ENCODE measurements at places on chromosomes 1 and 21.

GRCh38 chr1:37393173-37394120 lies 80.9 kb upstream of the ZC3H12A start:
- no peak for DNase-seq

GRCh38 chr1:13757693-13758092 lies 57.7 kb downstream of the PRDM2 start:
- DNase-seq, result no peak

- peak; percentile 89 for DNase-seq
Measured at GRCh38 chr21:26686278-26686677, 113.2 kb upstream of the CYYR1 start.

- DNase-seq, result no peak
Measured at GRCh38 chr1:59986516-59987310, 60.1 kb upstream of the CYP2J2 start.

DNA sequence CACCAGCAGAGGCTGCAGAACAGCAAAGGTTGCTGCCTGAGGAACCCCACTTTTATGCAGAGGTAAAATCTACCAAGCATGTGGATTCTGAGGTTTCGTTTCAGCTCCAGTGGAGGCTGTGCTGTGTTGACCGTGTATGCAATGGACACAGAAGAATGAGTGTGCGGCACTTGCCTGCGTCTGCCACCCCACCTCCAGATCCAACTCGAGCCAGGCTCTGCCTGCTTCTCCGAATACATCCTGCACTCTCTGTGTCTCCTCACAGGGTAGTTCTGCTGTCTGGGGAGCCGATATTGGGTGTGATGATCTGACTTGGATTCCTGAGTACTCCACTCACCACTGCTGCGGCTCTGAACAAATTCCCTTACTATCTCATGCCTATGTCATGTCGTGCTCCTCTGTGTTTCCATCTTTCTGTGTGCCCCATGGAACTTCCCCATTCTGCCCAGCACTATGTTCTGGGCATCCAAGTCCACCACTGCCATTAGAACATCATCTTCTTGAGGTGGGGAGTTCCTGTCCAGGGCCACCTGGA lies 129.8 kb downstream of the SLC45A1 start:
- DNase-seq, result no peak

GRCh38 chr1:188958461-188959115 lies 1519.1 kb downstream of the BRINP3 start:
- no peak for DNase-seq

GRCh38 chr1:21667348-21668231 lies 1.6 kb downstream of the RAP1GAP start:
- DNase-seq, result no peak

GRCh38 chr1:12078575-12078937 lies 15.5 kb downstream of the TNFRSF8 start:
- no peak for DNase-seq

- peak; percentile 63 for DNase-seq
Measured at GRCh38 chr1:231421546-231421970, 529 bp downstream of the EGLN1 start.

GRCh38 chr1:19704247-19705113 lies 39.8 kb downstream of the HTR6 start:
- DNase-seq, result peak; percentile 23

GRCh38 chr21:45573452-45574035 lies 31.3 kb upstream of the SLC19A1 start:
- DNase-seq, result no peak

DNA sequence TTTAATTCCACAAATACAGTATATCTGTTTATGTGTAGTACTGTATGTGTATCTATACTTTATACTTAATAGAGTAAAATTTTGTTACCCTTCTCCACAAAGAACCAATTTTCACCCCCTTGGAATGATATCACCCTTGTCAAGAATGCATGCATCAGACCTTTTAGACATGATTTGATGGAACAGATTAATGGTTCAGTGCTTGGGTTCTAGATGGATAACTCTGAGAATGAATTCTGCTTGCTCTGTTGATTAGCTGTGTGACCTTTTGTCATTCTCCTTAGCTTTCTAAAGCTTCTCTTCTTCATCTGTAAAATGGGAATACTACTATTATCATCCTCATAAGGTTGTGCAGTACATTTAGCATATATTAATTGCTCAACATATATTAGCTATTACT lies 105.1 kb downstream of the NEK7 start:
- DNase-seq, result no peak

GRCh38 chr1:50252196-50252595 lies 143.5 kb downstream of the ELAVL4 start:
- DNase-seq, result no peak

DNA sequence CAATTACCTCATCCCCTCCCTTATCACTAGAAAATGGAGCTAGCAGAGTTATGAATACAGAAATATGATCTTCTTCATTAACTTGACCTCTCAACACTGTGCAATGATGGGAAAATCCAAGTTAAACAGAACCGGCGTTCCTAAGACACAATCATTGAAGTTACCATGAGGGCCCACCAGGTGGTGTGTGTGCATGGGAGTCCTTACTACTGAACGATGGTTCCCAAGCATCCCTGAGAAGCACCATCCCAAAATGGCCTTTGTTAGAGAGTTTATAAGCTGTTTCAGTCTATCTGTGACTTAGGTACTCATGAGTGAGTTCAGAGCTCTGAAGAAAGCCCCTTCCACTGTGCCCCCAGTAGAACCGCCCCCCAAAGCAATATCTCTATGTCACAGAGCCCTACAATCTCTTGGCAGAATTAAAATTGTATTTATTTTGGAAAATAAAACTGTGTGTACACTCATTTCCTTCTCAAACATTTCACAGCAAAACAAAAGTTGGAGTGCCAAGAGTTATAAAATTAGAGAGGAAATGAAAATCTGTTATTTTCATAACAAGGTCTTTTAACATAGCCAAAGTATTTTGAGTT lies 56.8 kb downstream of the PLD5 start:
- peak; percentile 48 for DNase-seq

GRCh38 chr1:3459051-3459908 lies 4.8 kb downstream of the ARHGEF16 start:
- no peak for DNase-seq

DNA sequence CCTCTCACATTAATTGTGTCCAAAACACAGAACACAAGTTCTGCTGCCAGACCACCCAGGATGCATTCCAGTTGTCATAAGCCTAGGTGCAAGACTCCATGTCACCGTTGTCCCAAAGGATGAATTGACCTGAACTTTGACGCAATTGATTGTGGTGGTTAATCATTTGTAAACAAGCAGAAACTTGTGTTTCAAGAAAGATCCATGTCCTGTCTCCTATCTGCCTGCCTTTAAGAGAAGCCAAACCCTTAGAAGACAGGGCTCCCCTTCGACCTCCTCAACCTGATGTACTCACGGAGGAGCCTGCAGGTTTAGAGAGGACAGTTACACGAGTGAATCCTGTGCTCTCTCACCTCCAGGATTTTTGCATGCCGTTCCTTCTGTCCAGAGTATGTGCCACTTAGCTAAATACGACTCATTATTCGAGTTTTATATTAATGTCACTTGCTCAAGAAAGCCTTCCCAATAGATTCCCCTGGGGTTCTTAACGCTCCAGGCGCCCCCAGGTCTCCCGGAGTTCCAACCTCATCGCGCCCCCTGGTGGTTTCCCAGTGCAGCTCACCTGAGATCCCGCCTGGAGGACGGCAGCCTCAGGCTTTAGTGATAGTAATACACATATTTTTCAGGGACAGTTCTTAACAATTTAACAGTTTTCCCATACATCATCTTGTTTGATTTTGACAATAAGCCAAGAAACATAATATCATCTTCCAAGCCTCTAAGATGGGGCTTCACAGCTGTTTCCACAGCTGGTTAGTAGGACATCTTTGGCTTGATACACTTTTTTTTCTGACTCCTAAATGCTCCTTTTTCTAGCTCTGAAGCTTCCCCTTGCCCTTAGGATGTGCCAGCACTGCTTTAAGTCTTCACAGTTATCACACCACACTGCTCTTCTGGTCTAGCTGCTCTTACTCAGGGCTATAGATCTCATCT lies 2.4 kb upstream of the C8B start:
- DNase-seq, result no peak

DNA sequence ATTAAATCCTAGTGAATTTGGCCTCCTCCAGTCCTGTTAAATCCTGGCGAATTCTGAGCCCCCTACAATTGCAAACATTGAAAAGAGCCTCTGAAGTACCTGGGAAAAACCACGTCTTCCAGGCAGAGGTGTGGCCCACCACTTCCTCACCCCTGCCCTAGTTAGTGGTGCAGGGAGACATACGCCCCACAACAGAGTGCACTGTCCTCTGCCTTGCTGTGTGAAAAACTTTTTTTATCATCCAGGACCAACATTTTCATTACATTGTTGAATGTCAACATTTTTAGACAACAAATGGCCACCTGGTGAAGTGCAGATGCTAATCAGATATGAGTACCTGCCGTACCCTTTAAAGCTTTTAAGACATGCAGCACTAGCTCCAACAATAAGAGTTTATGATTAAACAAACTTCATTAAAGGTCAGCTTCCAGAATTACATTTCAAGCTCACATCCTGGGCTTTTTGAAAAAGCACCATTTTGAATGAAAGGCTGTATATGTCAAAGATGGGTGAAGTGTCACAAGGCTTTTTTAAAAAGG lies 13.6 kb upstream of the TMPRSS2 start:
- no peak for DNase-seq

DNA sequence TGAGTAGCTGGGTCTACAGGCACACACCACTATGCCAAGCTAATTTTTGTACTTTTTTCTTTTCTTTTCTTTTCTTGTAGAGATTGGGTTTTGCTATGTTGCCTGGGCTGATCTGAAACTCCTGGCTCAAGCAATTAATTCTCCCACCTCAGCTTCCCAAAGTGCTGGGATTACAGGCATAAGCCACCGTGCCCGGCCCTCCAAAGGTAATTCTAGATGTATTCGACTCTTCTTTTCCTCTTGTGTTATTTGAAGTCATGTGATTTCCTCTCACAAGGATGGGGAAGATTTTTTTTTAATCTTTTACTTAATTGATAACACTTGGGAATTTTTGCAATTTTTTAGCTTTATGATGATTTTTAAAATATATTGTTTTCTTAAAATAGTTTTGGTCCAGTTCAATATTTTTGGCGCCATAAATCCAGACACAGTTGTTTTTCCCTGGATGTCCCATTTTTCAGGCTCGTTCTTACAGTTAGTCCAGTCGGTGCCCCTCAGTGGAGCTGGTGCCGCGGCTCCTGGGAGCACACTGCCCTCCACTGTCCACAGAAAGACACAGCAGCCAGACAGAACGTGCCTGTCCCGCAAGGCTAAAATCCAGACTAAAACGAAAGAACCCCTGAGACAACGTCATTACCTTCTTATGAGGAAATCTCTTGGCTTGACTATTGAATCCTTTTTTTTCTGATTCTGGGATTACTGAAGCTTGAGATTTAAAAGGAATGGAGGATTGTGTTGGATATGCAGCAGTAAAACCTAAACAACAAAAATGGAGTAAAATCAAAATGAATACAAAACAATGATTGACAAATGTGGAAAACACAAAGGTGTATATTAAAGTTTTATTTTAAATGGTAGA lies 22.4 kb downstream of the STPG1 start:
- DNase-seq, result peak; percentile 86

- DNase-seq, result no peak
Measured at GRCh38 chr21:32426066-32426465, 13.6 kb downstream of the EVA1C start.

DNA sequence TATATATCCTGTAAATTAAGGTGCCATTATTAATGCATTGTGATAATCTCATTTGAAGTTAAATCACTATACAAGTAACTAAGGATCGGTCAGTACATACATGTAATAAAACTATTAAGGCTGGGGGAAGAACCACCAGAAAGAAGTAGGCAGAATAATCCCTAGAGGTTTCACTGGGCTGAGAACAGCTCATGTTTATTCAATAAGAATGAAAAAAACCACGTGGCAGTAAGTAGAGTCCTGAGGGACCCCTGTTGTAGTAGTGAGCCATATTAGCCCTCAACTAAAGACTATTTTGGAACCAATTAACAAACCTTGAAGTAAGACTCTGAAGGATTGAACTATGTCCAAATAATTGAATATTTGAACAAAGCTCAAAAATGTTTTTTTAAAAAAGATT lies 46.9 kb upstream of the ADAM30 start:
- no peak for DNase-seq

GRCh38 chr1:32757213-32757895 lies 54.8 kb upstream of the SYNC start:
- no peak for DNase-seq

- no peak for DNase-seq
Measured at GRCh38 chr1:21907079-21907418, 30.1 kb downstream of the HSPG2 start.

- no peak for DNase-seq
Measured at GRCh38 chr1:211610779-211611556, 32.0 kb upstream of the SLC30A1 start.

GRCh38 chr1:229184066-229184465 lies 86.8 kb upstream of the RAB4A start:
- no peak for DNase-seq

DNA sequence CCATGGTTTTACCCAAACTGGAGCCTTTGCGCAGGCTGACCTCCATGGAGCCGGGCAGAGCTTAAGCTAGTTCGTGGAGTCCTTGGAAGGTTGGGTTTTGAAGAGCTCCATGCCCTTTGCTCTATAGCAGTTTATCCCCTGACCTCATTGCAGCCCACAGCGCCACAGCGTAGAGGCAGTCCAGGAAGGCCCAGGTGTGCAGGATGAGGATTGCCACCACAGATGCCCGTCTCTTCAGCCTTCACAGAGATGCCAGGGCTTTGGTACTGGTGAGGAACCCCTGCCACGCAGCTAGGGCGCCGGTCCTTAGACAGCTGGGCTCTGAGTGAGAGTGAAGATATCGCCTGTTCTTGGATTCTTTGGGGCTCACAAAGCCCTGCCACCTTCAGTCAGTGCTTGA lies 138.6 kb downstream of the PEX14 start:
- DNase-seq, result no peak

DNA sequence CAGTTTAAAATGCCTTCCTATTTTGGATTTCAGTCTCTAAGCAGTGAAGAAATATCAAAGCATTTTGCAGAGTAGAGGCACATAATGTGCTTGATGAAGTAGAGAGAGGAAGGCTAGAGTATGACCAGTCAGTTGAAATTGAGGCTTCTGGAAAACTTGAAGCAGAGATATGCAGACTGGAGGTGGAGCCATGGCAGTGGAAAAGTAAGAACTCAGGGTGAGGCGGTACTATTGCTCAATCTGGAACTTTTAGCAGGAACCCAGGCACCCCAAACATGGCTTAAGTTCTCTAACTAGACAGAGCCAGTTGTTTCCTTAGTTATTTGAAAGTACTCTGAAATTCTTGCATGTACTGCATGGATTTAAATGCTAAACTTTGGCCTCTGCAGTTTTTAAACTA lies 288.6 kb downstream of the HHAT start:
- no peak for DNase-seq

- DNase-seq, result no peak
Measured at GRCh38 chr1:164754088-164754600, 195.2 kb downstream of the PBX1 start.

GRCh38 chr1:104238991-104239390 lies 489.3 kb downstream of the AMY1C start:
- DNase-seq, result no peak

DNA sequence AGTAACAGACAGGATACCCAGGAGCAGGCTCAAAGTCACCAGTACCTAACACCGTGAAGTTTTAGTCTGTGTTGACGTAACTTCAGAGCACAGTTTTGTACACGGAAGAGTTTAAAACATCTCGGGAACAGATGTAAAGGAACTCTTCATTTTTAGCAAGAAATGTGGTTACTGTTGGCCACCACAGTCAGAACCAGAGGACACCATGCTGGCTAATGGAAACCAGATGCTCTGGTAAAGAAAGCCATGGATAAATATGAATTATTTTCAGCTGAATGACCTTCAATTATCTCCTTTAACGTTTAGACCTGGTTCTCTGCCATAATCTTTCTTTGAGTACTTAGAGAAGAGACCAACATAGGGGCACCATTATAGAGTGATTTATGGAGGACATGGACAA lies 115.9 kb downstream of the NTMT2 start:
- DNase-seq, result no peak

- DNase-seq, result no peak
Measured at GRCh38 chr1:57845041-57845440, 421.2 kb upstream of the DAB1 start.

Measured in MM.1S (cell line).